ENCODE measurements at places on chromosomes 1 and 21.
A peak's percentile ranks its signal among the peaks of the same experiment; 100 is the strongest.

- no peak for DNase-seq
Observed at GRCh38 chr1:3740042-3740441, 12.2 kb upstream of the CCDC27 start.

DNA sequence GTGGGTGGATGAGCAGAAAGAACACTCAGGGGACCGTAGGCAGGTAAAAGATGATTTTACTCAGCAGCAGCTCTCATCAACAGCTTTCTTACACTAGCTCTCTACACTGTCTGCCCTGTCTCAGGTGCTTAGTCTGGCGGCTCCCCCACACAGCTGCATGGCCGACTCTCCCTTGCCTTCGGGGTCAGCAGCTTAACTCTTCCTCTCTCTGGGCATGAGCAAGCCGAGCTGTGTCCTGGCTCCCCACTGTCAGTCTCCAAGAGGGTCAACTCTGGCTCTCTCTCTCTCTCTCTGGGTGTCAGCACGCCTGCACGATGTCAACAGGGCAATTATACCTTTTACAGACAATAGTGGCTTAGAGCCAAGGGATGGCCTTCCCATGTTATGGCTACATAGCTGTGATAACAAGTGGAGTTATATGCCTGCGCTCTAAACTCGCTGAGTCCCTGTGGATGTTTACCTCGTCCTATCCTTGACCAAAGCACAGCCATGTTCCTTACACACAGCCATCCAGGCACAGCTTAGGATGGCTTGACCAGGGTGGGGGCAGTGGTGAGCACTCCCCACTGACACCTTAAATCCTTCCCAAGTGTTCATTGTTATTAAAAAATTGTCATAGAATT lies 3.1 kb upstream of the BCL10 start:
- no peak for DNase-seq

DNA sequence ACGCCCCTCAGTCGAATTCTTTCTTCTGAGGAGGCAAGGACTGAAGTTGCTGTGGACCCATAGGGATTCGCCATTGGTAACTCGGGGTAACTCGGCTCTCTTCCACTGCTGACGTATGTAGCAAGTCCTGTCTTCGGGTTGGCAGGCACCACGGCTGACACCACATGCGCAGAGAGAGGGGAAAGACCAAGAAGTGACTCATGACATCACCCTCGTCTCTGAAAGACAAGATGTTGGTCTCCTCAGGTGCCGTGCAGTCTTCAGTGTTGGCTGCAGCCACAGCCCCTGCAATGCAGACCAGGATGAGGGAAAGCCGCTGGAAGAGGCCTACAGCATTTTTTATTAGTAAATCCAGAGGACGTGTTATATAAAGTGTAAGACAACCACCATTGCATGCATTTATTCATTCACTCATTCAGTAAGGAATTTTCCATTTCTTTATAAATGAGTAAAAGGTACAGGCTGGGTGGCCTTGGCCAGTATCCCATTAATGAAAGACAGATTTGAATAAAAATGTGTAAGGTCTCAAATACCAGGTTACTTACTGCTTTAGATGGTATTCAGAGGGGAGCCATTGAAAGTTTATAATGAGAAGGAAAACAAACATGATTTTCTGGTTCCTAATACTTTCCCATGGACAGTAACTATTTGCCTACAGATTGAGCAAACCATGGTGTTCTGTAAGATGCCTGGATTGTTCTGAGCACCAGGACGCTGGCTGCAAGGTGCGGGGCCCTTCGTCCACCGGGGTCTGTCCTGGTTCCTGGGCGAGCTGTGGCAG lies 50.7 kb upstream of the IRF2BP2 start:
- DNase-seq = no peak

DNA sequence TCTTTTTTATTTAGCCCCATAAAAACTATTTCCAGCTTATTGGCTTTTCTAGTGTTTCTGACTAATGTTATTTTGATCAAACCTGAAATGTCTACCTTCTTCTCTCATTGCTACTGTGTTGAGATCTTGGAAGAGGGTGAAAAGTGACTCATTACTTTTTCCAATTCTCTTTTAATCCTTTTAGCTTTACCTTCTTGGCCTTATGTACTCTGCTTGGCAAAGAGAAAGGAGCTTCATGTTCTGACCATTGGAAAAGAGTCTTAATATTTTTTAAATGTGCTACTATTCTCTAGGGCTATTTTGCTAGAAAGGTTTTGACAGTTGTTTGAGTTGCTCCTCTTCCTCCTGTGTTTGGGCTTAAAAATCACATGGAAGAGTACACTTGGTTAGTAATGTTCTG lies 97.8 kb upstream of the CHODL start:
- no peak for DNase-seq

DNA sequence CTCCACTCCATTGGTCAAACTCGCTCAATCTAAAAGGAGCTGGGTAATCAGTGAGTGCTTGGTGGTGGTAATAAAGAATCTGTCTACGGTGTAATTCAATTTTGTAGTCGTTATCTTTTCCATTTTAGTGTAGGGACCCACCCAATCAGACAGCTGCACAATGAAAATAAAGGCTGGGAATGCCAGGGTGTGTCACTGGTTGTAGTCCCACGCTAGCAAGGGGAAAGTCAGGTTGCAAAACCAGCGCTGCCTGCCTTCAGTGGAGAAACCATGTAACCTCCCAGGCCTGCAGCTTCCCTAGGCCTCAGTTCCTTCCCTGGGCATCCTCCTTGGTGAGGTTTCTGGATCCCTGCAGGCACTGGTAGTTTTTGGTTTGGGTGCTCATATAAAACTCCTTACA lies 49.4 kb upstream of the PPP2R5A start:
- no peak for DNase-seq

- no peak for DNase-seq
Observed at GRCh38 chr1:114688526-114688925, 6.8 kb downstream of the AMPD1 start.

DNA sequence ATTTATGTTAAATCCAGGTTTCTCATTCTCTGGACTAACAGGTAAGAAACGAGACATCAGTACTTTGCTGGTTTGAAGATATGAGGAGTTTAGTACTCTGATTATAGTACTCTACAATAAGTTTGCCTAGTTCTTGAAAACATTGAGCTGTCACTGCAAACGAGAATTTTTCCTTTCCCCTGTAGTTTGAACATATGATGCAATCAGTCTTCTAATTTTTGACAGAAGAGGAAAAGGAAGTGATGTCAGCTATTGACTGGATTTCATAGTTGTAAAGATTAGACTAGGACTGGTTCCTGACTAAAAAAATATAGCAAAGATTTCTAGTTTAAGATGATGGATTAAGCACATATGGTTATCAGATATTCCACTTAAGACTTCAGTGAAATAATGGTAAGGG lies 461.9 kb downstream of the LRRIQ3 start:
- DNase-seq = no peak

DNA sequence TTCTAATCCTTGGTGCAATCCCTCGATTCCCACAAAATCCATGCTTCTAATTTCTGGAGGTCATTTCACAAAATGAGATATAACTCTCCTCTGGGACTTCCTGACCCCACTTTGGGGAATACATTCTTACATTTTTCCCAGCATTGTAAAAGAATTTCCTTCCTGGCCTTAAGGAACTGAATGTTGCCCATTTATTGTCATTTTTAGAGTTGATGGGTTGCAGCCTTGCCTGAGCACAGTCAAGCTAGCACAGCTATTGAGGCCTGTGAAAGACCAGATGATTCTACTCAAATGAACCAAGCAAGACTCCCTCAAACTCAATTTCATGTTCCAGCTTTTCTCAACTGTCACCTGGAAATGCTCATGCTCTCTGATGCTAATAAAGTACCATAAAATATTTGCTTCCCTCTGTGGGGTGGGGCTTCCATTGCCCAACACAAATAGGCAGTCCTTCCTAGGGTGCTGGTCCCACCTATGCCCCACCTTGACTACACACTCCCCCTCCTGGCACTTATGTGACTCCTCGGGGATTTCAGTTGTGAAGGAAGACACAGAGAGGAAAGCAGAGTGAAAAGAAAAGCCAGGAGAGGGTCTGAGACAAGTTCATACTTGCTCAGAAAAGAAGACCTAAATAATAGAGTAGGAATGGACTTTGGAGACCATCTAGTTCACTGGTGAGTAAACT lies 24.0 kb upstream of the CDC7 start:
- DNase-seq = no peak

- DNase-seq = no peak
Observed at GRCh38 chr1:6866825-6867224, 81.6 kb downstream of the CAMTA1 start.

DNA sequence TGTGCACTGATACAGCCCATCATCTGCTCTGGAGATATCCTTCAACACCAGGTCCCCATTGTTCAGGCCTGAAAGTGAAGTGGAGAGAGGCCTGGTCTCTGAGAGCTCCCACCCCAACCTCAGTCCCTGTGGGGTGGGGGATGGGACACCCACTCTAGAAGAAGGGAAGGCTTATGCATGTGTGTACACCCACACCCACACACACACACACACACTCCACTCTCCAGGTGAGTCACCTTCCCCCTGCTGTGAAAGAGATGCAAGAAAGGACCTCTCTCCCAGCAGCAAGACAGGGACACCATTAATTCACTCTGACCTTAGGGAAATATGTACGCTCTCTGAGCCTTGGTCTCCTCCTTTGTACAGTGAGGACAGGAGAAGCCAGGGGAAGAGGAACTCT lies 5.9 kb downstream of the VSIG8 start:
- DNase-seq = no peak

GRCh38 chr1:10641976-10642375 lies 154.5 kb downstream of the CASZ1 start:
- DNase-seq = no peak

DNA sequence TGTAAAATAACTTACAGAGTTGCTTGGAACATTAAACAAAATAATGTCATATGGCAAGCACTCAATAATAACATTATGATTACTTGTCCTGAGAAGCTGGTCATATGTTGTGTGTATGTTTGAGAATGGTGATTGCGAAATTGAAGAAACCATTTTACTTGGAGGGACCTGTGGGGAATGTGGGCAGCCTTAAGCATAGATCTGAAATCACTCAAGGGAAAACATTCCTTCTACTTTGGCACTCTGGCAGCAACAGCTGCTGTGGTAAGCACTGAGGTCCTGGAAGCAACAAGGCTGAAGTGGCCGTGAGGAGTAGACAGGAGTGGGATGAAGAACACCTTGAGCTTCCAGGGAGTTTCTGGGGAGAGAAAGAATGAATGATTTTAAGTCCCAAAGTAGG lies 165.4 kb upstream of the ADAMTS5 start:
- DNase-seq = peak; percentile 59

DNA sequence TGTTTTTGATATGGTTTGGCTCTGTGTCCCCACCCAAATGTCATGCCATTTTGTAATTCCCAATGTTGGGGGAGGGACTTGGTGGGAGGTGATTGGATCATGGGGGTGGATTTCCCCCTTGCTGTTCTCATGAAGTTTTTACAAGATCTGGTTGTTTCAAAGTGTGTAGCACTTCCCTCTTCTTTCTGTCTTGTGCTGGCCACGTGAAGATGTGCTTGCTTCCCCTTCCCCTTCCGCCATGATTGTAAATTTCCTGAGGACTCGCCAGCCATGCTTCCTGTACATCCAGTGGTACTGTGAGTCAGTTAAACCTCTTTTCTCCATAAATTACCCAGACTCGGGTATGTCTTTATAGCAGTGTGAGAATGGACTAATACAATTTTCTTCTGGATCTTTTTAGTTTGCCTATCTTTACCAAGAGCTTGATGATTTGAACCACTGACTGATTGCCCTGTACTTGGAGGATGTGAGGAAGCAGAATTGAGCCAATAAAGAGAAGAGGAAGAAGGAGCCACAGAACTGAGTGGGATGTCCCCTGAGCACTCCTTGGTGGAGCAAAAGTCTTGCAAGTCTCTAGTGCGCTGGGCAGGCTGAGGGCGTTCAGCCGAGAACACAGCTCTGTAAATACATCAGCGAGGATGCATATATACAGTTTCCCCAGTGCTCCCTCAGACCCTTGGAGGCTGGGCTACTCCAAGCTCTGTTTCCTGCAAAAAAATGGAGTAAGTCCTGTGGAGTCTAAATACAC lies 102.6 kb downstream of the CYYR1 start:
- DNase-seq = no peak

DNA sequence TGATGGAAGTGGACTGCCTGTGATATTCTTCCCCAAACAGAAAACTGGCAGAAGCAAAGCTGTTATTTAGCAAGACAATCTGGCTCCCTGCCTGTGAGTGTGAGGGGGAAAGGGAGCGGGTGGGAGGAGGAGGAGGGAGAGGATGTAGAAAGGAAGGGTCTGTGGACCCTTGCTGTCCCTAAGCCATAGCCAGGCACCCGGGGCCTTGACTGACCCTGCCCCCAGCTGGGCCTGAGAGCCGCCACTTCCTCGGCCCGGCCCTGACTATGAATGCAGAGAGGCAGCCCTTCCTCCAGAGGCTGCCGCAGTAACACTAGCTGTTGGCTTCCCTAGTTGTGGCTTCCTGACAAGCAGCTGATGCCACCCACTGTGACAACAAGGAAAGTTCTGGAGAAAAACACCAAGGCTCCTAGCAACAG lies 13.9 kb downstream of the PLA2G2F start:
- DNase-seq = peak; percentile 41

- peak; percentile 72 for DNase-seq
Observed at GRCh38 chr1:54135436-54136120, 17.2 kb downstream of the CDCP2 start.

DNA sequence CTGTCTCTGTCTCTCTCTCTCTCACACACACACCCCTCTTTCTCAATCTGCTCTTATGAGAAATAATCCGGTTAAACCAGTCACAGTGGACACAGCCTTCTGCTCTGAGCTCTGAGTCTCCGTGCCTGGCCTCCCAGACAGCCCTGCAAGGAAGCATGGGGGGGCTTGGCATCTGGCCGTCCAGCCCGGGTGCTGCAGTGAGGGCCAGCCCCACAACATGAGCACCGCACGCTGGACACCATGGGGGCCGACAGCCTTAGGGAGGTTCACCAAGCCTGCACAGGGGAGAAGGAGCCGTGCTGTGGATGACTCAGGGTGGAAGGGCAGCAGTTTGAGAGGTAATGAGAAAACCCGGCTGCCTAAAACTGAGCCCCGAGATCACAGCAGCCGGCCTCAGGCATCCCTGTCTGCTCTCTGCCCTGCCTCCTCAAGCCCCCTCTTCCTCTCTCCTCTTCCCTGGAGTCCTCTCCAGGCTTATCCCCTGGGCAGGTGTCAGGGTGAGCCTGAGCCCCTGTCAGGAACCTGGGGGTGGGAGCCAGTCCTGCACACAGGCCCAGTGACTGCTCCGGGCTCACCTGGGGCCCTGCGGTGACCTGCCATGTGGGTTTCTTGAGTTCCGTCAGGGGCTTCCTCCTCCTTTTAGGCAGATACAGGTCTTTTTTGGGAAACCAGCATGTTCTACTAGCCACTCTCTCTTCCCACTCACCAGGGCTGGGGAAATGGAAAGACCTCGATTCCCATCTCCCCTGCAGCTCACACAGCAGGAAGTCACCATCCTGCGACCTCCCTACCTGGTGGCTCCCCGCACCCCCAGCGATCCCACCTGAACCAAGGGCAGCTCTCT lies 92.8 kb downstream of the ITPKB start:
- DNase-seq = no peak

DNA sequence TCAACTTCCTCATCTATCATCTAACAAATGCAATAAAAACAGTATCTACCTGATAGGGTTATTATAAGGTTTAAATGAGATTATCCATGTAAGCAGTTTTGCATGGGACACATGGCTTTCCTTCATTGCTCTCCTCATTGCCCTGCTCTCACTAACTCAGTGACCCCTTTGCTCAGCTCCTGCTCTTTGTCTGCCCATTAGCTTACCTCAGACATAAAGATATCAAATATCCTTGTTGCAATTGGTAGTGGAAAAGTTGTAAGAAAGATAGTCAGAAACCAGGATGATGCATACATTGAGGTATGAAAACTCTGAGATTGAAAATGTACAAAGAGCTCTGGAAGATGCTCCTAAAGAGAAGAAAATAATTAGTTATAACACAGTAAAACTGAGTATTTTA lies 89.8 kb downstream of the EVI5 start:
- DNase-seq = no peak
